ENCODE measurements at places on chromosomes 7 and 10. TPM values are rescaled to one million over a fixed set of nuclear protein-coding genes. Genes with fewer than 3 reads are reported as not detected.

GRCh38 chr10:43728425-43728824 lies 79.7 kb upstream of the ZNF32 start:
- DNase-seq, result no peak

DNA sequence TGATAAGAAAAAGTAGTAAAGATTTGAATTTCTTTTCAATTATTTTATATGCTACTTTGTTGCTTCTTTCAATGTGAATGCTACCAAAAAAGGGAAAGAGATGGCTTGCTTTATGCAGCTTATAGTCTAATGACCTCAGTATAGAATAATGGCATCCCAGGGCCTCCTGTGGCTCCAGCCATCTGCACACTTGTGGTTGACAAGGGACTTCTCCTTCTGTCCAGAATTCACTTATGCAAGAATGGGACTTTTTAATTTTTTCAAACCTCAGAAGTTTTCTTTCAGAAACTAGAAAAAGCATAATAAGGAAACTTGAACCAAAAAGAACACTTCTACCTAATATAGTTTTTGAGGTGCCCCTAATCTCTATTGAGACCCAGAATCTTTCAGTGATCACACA lies 310.9 kb downstream of the CTNNA3 start:
- no peak for DNase-seq

GRCh38 chr10:4141471-4141870 lies 356.5 kb upstream of the KLF6 start:
- DNase-seq, result no peak

GRCh38 chr10:77267703-77268675 lies 369.6 kb downstream of the KCNMA1 start:
- no peak for DNase-seq

DNA sequence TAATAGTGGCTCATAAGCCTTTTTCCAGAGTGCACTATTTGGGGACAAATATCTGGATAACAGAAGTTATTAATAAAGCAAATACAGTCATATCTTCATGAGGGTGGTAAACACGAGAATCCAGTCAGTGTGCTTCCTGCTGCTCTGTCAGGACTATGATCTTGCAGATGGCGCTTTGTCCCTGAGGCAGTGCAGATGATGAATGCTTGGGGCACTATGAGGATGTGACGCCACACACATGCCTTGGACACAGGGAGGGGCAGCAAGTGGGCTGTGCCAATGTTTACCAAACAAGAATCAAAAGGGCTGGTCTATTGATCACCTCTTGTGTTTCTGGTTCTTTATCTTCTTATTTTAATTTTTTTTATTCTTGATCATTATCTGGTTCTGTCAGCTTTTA lies 79.8 kb downstream of the GAD2 start:
- no peak for DNase-seq

GRCh38 chr7:30155481-30155880 lies 20.7 kb downstream of the MTURN start:
- DNase-seq, result no peak

GRCh38 chr7:1210321-1210978 lies 22.2 kb upstream of the UNCX start:
- DNase-seq, result no peak

GRCh38 chr10:128062881-128063563 lies 63.2 kb downstream of the MKI67 start:
- DNase-seq, result peak; percentile 64

DNA sequence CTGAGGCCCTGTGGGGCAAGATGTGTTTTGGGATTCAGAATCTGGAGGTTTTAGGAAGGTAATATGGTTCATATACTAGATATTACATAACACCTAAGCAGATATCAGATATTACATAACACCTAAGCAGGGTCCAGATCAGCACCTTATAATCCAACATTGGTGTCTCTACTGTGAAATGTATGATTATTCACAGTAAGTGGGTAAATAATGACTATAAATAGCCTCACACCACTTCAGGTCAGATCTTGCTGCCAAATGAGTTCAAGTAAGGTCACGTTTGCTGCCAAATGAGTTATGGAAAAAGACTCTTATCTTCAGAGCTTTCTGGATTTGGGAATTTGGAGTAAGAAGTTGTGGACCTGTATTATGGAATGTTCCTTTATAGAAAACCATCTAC lies 14.6 kb downstream of the ADRB1 start:
- DNase-seq, result no peak

DNA sequence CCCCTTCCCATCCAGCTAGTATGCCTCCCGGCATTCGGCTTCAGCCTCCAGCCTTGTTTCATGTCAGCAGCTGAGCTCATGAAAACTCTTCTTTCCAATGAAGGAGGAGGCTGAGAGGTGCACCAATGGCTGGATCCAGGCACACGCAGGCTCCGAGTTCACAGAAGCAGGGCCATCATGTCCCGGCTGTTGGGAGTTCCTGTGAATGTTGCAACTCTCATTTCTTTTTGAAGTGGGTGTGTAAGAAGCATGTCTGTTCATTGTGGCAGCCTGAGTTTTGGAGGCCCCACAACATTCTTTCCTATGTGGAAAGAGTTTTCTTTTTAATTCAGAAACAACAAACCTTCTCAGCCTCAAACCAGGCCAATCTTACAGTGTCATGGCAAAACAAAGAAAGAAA lies 89.7 kb downstream of the PTPRE start:
- DNase-seq, result no peak

- DNase-seq, result no peak
These were observed 187.0 kb downstream of the PPP1R17 start for GRCh38 chr7:31873816-31874597.

GRCh38 chr7:37663693-37664092 lies 19.9 kb upstream of the GPR141 start:
- no peak for DNase-seq

- DNase-seq, result no peak
These were observed 33.7 kb downstream of the NRBF2 start for GRCh38 chr10:63166742-63167258.

- no peak for DNase-seq
These were observed 21.0 kb downstream of the IL15RA start for GRCh38 chr10:5956146-5956936.

DNA sequence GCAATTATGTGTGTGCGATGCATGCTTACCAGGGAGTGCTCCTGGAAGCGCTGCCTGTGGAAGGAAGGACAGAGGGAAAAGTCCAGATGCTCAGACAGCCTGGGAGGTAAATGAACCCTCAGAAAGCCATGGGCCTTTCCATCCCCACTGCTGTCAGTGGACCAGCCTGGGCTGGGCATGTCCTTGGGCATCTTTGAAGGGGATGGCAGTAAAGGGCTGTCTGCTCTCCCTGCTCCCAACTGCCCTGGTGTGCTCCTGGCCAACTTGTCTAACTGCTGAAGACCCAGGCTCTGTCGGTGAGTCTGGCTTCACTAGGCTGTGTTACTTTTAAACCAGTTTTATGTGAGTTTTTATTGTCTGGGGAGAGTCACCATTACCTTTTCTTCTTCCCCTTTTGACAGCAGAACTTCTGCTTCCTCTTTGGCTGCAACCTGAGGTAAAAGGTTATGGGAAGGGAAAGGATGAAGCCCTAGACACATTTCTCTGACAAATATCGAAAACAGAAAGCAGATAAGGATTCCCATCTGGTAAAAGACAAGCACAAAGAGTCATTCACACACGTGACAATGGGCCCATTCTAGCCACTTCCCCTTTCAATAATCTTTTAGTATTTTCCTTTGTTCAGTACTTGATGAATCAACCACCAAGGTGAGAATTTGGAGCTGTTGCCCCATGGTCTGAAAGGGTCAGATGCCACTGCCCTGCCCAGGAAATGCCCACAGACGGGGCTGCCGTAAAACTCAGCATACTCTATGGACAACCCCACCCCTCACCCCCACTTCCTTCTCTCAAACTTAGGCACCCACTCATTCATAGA lies 27.6 kb upstream of the PIK3AP1 start:
- peak; percentile 25 for DNase-seq

DNA sequence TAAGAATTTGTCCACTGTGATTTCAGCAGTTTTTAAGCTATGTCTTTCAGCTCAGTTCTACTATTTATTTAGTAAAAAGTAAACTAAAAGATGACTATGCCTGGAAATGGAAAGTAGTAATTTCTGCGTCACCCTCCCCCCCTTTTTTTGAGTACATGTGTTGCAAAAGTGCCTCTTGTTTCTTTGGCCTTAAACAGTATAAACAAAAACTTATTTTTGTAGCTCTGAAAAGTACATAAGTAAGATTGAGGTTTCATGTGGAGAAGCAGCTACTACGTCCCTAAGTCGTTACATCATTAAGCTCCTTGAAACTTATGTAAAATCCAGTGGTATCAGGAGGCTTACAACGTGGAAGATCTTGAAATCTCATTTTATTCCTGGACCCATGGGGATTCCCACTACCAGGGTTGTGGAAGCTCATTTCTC lies 46.3 kb upstream of the HBP1 start:
- no peak for DNase-seq

- DNase-seq, result no peak
These were observed 122.7 kb upstream of the TMEM72 start for GRCh38 chr10:44788147-44789129.

DNA sequence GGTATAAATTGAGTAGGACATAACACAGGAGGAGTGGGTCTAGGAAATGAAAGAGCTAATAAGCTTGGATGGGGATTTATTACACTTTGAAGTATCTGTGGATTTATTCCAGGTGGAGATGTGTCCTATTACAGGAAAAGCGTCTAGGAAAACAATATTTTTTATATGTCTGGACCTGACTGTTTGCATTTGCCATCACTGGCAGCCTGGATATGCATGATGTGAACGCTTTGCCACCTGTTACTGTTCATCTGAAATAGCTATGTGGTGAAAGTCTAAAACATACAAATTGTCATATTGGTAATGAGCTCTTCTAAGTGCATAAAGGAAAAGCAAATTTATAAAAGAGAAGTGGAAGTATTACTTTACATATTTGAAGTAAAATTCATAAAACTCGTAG lies 31.6 kb upstream of the AGMO start:
- DNase-seq, result no peak

GRCh38 chr10:83373671-83374070 lies 765.6 kb upstream of the GHITM start:
- peak; percentile 25 for DNase-seq

- DNase-seq, result no peak
These were observed 128.3 kb downstream of the ADARB2 start for GRCh38 chr10:1608851-1609647.

- DNase-seq, result no peak
These were observed 63.0 kb upstream of the PPIF start for GRCh38 chr10:79284158-79284871.

DNA sequence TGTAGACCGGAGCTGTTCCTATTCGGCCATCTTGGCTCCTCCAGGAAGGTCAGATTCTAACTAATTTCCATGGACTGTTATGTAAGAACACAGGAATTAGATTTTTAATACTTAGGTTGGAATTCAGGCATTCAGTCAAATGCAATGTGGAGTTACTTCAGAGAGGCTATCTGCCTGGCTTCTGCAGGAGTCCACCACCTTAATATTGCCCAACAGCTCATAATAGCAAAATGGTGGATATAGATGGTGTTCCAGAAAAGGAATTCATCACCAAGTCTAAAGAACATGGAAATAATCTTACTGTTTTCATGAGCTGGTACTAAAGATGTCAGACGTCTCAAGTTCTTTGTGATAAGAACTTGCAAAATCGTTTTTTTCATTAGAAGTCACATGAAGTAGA lies 39.5 kb downstream of the CRHR2 start:
- DNase-seq, result no peak

DNA sequence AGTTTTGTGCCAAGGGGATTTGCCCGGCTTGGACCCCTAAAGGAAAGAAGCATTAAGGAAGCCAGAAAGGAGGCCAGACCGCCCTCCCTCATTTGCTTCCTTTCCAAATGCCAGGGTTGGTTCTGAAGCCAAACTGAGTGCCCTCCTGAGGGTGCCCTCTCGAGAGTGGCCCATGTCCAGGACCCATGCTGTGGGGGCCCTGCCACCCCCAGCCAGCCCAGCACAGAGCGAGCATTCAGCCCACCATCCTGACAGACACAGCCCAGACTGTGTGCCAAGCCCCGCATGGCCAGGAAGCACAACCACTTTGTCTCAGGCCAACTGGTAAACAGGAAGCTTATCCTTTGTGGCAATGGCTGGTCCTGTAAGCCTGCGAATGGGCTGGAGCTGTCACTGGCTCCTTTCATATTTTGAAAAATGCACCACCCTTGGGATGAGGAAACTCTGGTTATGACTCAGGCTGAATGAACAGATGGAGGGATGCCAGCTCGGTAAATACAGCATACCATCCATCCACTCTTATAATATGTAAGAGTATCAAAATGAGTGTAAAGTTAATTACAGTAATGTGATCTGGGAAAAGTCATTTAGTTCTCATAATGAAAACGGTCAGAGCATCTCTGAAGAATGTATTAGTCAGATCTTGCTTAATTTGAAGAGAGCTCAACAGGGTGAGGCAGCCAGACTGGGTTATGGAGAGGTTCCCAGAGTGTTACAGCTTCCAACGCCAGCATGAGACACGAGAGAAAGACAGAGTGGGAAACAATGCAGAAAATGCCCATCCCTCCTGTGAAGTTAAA lies 65.0 kb downstream of the STK17A start:
- DNase-seq, result peak; percentile 77

- no peak for DNase-seq
These were observed 76.4 kb upstream of the PRSS58 start for GRCh38 chr7:142334236-142334635.

DNA sequence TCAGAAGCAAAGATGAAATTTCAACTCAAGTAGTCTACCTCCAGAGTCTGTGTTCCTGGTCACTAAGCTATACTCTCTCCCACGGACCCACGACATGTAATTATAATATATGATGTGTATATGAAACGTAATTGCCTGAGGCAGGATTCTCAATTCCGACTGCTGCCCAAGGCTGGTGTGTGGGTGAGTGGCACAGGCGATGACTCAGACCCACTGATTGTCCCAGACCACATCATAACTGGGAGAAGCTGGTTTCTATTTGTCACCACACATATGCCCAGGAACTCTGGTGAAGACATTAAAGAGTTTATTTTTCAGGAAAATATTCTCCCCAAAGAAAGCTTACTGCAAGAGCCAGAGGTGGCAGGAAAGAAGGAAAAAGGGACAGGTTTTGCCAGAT lies 219.3 kb downstream of the JAZF1 start:
- no peak for DNase-seq

GRCh38 chr7:105006367-105007136 lies 7.5 kb upstream of the KMT2E start:
- no peak for DNase-seq

GRCh38 chr10:125161707-125162119 lies 1.4 kb upstream of the CTBP2 start:
- no peak for DNase-seq

FAM20C gene
- 0.59 TPM for total RNA-seq

FAM25G gene
- not detected for total RNA-seq

LIPN gene
- not detected for total RNA-seq

KNDC1 gene
- total RNA-seq, result not detected

MMD2 gene
- not detected for total RNA-seq

CUEDC2 gene
- total RNA-seq, result 72.7 TPM

SLC26A3 gene
- not detected for total RNA-seq

FFAR4 gene
- not detected for total RNA-seq

BAIAP2L1 gene
- 2.3 TPM for total RNA-seq

SPAM1 gene
- total RNA-seq, result not detected

HTRA1 gene
- total RNA-seq, result not detected

SEMA3C gene
- total RNA-seq, result not detected

IRF5 gene
- total RNA-seq, result 7.2 TPM

Data from activated CD4-positive, alpha-beta T cell treated with anti-CD3 and anti-CD28 coated beads for 36 hours (primary cell).